ENCODE measurements at places on chromosomes 7 and 10. TPM values are rescaled to one million over a fixed set of nuclear protein-coding genes. Genes with fewer than 3 reads are reported as not detected.
A peak's percentile ranks its signal among the peaks of the same experiment; 100 is the strongest.

DNA sequence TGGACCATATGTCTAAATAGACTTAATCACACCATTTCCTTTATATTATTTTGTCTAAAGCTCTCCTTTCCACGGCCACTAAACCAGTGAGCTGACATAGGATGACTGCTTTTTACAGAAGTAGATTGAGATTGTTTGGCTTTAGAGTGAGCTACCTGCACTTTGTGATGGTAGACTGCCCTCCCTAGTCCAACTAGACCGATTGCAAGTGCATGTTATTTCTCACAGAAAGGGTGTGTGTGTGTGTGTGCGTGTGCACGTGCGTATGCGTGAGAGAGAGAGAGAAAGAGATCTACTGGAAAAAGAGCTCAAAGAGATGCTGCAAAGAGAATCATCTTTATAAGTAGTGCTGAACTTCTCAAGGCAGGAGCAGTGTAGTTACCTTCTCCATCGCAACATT, 60.7 kb downstream of the VCL start:
- peak; percentile 17 for DNase-seq

DNA sequence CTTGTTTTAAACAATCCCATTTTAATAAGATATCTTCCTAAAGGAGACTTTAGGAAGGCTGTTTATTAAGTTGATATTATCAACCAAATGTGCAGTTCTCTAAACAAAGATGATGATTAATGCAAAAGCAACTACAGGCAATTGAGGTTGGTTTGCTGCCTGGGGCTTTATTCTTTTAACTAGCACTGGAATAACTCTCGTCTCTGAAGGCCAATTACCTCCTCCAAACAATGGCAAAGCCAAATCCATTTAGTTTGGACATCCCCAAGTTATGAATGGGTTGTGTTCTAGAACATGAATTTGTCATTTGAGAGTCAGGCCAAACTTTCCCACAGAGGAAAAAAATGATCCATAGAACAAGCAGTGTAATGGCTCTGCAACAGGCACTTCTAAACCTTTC, 114.1 kb downstream of the SLC16A9 start:
- DNase-seq, result no peak

DNA sequence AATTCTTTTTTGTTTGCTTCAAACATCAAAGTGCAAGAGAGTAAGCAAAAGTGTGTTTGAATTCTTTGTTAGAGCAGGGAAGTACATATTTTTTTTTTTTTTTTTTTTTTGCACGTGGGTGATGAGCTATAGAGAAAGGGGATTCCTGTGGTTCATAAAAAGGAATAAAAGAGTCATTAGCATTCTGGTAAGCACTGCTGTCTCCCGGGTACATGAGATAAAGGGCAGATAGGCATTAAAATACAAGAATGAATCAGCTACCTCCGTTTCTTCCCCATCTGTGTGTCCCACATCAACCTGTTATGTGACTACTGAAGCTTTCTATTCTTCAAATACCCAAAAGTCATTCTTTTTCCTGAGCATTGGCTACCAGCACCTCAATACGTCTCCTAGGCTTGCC, 102.4 kb upstream of the SEMA3D start:
- no peak for DNase-seq

The CYP2E1 gene
- not detected for polyA plus RNA-seq

GRCh38 chr7:91353848-91354247, 89.6 kb downstream of the FZD1 start:
- DNase-seq, result no peak

- no peak for DNase-seq
These were observed 998.7 kb downstream of the LRMDA start for GRCh38 chr10:76430061-76430645.
